ENCODE measurements at places on chromosomes 5 and 9.

DNA sequence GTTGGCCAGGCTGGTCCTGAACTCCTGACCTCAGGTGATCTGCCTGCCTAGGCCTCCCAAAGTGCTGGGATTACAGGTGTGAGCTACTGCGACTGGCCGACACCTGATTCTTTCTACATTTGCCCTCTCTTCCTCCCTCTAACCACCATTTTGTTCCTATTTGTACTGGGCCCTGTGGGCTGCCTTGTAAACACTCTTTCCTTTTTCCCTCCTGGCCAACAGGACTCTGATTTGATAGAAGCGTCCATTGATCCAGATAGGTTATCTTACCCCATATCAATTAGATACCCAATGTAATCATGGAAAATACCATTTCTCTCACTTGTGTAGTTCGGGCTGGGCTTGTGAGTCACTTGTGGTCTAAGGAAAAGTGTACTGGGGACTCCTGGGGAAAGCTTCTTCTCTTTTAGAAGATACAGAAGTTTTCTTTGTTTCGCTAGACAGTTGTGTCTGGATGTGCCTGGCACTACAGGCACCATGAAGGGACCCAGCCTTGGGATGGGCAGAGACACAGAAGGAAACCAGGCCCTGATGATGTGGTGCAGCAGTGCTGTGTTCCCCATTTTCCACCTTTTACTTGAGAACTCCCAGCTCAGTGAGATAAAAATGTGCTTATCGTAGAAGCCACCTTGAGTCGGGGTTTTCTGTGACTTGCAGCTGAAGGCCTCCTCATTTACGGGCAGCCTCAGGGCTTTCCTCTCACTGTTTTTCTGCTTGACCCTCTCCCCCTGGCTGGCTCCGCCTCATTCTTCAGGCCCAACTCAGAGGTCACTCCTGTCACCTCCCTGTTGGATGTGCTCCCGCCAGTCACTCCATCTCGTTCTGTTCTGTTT lies 32.8 kb upstream of the CPEB4 start:
- DNase-seq = no peak

DNA sequence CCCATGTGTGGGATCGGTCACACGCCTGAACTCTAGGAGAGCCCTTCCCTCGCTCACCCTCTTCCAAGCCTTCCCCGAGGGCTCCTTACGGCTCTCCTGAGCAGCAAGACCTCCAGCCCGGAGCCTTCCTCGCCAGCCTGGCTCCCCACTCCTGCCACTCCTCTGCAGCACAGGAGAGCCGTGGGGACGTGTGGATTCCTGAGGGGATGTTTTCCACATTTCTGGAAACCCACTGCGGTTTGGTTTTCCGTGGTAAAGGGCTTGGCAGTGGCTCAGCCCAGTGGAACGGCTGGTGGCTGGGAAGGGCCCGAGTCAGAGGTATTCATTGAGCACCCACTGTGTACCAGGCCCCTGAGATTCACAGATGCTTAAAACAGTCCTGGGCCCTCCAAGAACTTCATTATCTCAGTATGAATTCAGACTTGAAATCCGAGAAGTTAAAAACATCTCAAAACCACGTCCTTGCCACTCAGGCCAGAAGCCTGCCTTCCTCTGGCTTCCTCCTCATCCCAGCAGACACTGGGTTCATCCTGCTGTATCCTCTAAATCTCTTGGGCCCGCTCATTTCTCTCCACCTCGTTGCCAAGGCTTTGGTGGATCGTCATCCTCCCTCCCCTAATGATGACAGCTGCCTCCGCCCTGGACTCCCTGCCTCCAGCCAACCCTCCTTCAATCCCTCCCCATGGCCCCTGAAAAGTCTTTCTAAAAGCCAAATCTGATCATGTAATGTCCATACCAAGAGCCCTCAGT lies 109.6 kb downstream of the FGF18 start:
- DNase-seq = no peak

GRCh38 chr5:37915097-37915736 lies 75.4 kb upstream of the GDNF start:
- DNase-seq = no peak

DNA sequence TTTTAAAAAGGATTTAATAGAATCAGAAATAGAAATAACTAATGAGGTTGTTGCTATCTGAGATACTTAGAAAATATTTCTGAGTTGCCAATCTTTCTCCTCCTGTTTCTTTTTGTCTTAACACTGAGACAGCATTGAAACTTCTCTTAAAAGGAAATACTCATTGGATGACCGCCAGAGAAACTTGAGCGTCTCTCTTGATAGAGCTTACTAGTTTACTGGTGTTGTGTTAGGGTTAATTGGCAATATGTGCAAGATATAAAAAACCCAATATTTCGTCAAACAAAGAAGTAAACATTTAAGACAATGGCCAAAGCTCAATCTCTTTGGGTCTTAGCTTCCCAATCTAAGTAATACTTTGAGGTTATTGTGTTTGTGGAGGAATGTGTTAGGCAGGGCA lies 176.4 kb upstream of the CHD1 start:
- DNase-seq = no peak

GRCh38 chr5:56685503-56686217 lies 129.7 kb upstream of the MAP3K1 start:
- no peak for DNase-seq

DNA sequence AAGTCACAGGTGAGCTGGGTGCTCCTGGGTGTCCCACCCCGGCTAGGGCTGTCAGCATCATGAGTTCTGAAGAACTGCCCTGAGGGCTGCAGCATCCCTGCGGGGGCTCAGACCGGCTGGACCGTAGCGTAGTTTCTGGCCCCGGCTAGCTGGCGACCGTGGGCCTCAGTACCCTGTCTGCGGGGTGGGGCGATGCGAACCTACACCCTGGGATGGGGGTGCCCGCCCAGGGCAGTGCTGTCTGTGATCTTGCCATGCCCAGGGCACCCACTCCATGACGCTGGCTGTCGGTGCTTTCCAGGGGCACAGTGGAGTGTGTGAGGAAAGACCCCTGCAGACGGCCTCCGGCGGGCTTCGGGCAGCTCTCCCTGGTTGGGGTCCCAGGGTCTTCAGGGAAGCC lies 66.5 kb upstream of the IRX4 start:
- DNase-seq = no peak

GRCh38 chr5:38714240-38714639 lies 131.6 kb upstream of the OSMR start:
- no peak for DNase-seq

DNA sequence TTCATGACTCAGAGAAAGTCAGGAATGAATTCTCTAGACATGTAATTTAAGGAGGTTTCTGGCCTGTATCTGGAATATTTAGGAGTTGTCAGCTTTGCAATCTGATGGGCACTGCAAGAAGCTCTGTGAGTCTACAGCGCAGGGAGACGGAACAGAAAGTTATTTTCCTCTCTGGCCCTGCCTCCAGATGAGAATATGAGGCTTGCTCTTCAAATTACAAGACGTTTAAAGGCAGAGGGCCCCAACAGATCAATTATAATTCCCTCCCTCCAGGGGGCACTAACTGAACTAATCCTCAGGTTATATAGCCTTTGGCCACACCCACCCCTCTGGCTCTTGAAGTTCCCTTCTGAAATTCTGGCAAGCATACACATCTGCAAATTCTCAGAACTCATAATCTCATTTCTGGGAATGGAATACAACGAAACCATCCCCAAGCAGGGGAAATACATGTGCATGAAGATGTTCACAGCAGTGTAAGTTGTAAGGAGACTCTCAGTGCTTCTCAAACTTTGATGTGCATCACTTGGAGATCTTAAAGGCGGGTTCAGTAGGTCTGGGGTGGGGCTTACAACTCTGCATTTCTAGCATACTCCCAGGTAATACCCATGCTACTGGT lies 307.6 kb downstream of the CWC27 start:
- peak; percentile 29 for DNase-seq

- no peak for DNase-seq
Measured at GRCh38 chr5:1244976-1245375, 19.8 kb downstream of the SLC6A18 start.

DNA sequence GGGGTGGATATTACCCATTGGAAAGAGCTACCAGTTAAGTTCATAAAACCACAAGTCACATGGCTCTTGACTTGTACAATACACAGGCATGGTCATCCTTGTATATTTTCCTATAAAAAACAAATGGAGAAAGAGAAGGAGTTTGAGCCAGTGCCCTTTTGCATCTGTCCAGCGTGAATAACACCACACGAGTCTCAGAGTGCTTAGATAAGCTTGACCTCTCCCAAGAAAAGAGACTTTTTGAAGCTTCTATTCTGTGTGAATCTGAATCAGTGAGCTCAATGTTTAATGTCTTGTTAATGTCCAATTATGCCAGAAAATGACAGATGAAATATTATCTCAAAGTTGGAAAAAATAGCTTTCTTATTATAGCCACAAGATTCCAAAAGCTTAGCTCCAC lies 30.9 kb upstream of the LPAR1 start:
- no peak for DNase-seq

DNA sequence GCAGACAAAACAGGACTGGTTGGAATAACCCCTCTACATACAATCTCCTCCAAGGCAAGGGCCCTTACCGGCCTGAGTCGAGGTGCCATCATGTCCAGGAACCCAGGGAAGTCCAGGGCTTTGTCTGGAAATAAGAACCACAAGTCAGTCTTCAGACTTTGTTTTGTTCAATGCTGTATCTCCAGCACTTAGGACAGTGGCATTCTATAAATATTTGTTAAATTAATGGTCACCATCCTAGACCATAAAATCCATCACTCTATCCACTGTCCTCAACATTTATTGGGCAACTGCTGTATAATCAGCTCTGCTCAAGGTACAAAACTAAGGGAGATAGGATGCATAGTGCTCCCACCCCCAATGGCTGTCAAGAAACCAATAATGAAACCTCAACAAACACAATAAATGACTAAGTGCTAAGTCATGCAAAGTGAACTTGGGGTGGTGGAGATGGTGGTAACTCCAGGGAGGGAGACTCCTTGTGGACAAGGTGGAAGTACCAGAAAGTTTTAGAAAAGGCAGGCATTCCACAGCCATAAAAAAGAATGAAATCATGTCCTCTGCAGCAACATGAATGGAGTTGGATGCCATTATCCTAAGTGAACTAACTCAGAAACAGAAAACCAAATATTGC lies 5.0 kb downstream of the RELL2 start:
- no peak for DNase-seq

DNA sequence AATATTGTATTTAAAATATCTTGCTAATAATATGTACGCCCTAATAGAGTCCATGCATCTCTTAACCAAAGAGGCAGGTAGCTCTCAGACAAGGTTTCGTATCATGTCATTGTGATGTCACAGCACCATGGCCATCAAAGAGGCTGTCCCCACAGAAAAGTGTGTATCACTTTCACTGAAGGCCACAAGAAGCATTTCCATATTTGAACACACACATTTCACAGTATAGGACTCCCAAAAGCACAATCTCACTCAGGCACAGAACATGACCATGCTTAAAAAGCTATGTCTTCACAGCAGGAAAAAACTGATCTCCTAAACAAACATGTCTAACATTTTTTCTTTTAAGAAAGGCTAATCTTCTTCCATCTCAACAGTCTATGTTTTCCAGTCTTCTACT lies 133.8 kb downstream of the DENND1A start:
- no peak for DNase-seq

- no peak for DNase-seq
Measured at GRCh38 chr5:135508496-135509005, 27.2 kb downstream of the NEUROG1 start.

GRCh38 chr5:137195483-137195882 lies 303.6 kb downstream of the SPOCK1 start:
- DNase-seq = no peak

- no peak for DNase-seq
Measured at GRCh38 chr5:174300118-174300940, 254.8 kb downstream of the NSG2 start.

GRCh38 chr5:149420545-149421371 lies 41.7 kb upstream of the IL17B start:
- no peak for DNase-seq

DNA sequence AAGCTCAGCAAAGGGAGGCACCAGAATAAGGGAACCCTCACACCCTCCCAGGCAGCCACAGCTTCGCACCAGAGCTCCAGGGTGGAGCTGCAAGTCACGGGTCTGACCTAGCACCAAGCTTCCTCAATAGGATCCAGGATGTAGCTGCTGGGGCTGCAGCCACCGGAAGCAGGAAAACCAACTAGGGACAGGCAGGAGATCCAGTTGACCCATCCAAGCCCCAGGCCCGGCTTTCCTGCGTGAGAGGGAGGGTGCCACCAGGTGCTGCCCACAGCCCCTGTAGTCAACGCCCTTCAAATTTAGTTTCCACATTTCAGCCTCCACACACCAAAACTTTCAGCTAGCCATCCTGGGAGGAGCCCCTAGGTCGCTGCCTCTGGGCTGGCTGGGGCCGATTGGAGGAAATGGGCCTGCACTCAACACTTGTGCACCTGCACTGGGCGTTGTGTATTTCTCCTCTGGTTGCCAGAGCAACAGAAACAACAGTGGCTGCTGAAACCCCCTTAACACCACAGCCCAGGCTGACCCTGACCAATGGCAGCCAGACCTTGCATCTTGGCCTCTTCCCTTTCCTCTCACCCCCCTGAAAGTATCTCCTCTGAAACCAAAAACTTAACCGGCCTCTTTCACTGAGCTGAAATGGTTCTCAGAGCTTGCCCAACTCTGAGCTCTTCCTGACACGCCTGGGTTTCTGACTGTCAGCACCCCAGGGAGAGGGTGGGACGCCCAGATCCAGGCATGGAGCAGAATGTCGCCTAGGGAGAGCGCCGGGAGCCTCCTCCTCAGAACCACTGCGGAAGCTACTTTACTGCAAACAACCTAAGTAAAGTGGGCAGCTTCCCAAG lies 226.5 kb upstream of the MAP3K1 start:
- DNase-seq = peak; percentile 5

DNA sequence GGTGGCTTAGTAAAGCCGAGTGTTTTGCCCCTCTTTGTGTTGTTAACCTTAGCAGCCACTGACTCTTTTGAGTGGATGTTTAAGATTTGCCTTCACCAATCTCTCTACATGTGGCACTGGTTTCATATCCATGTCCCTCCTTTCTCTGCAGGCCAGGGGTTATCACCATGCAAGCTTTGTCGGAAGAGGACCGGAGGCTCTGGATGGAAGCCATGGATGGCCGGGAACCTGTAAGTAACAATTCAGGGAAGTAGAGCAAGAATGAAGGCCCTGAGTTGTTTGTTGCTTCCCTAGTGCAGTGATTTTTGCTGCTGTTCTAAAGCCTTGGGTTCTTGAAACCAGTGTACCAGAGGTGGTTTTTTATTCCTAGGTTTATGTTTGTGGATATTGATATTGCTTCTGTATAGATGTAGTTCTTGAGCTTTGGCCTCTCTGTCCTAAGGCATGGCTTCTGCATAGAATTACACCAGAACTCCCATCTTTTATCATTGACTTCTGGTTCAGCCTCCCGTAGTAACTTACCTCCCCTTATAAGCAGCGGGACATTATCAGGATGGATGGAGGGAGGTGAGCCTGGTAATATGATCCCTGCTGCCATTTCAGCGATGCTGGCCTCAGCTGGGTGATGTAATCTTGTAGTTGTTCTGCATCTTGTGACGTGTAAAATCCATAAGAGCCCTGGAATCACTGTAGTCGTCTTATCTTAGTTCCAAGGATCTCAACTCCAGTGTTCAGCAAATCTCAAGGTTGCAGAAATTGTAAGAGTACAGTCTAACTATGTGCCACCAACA lies 161.9 kb downstream of the ARHGAP26 start:
- no peak for DNase-seq

Data from stimulated activated CD8-positive, alpha-beta memory T cell treated with anti-CD3 and anti-CD28 coated beads, Interleukin-7, amount 100 ng/mL, for 1 hour (primary cell).